ENCODE measurements at places on chromosomes 2 and 18.

GRCh38 chr2:85435220-85435958 lies 16.9 kb downstream of the SH2D6 start:
- DNase-seq: no peak

GRCh38 chr2:237280939-237281338 lies 133.0 kb downstream of the COL6A3 start:
- DNase-seq: no peak

DNA sequence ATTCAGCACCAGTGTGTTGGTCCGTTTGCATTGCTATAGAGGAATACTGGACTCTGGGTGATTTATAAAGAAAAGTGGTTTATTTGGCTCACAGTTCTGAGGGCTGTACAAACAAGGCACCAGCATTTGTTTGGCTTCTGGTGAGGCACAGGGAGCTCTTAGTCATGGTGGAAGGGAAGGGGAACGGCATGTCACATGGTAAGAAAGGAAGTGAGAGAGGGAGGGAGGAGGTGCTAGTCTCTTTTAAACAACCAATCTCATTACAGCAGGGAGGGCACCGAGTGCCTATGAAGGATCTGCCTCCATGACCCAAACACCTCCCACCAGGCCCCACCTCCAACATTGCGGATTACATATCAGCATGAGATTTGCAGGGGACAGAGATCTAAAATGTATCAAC lies 143.9 kb upstream of the DLX2 start:
- DNase-seq: no peak

- DNase-seq: no peak
Measured at GRCh38 chr2:174545240-174545639, 52.4 kb downstream of the WIPF1 start.

DNA sequence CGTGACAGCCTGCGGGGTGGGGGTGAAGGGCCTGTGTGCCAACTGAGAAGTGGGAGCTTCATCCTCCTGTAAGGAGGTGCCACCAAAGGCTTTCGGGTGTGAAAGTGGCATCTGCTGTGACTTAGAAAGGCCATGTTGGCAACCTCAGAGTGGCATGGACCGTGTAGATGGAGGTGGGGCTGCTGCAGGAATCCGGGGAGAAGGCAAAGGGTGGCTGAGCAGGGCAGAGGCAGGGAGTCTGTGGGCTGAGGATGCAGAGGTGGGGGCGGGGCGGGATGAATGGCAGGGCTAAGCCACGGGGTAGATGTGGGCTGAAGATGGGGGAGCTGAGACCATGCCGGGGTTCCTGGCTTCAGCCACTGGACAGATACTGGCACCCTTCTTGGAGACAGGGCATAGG lies 28.2 kb downstream of the TOGARAM2 start:
- no peak for DNase-seq

GRCh38 chr2:196170606-196171247 lies 651 bp downstream of the STK17B start:
- no peak for DNase-seq

- DNase-seq: no peak
Measured at GRCh38 chr2:2018713-2019410, 274.5 kb upstream of the PXDN start.

GRCh38 chr2:65999103-65999502 lies 435.8 kb upstream of the MEIS1 start:
- no peak for DNase-seq

- no peak for DNase-seq
Measured at GRCh38 chr2:28674062-28674712, 77.4 kb upstream of the PPP1CB start.

DNA sequence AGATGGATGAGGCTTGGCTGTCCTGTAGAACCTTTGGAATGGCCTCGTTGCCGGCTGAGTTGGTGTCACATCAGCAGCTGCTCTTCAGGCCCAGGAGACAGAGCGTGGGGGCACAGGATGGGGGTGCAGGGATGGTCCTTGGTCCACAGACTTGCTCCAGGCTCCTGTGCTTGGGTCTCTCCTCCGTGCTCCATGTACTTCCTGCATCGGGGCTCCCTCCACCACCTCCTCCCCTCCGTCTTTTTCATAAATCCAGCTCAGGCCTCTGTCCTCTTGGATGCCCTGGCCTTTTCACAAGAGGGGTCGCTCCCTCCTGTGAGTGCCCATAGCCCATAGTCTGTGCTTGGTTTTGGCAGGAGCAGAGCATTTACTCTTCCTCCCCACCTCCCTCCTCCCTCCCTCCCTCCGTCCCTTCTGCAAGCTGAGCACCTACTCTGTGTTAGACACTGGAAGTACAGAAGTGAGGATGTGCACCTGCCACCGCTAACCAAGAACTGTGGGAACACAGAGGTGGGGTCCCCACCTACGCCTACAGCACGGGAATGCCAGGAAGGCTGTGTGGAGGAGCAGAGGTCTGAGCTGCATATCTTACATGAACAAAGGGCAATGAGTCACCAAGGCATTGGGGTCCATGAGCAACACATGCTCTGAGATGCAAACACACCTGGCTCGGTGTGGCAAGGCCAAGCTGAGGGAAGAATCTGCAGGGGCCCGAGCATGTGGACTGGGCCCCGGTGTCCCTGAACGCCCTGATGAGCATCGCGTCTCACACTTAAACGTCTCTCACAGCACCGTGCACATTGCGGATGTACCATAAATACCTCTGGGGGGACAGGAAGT lies 458.7 kb upstream of the HS6ST1 start:
- no peak for DNase-seq

DNA sequence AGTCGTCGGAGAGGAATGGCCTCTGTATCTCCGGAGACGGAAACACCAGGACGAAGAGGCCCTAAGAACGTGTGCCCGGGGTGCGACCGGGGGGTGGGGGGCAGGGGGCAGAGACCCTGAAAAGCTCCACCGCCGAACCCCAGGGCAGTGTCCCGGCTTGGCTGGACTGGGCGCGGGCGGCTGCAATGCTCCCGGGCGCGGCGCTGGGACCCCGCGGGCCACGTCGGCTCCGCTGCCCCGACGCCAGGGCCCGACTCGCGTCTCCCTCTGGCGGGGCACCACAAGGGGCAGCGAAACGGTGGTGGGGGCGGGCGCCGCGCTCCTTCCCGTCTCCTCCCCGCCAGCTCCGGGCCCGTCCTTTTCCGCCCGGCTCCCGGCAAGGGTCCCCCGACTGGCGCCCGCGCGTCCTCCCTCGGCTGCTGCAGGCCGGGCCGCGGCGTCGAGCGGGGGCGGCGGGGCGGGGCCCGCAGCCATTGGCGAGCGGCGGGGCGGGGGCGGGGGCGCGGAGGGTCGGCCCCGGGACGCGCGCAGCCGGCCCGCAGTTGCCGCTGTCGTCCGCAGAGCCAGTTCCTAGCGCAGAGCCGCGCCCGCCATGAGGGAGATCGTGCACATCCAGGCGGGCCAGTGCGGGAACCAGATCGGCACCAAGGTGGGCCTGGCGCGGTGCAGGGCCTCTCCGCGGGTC lies at the start of gene TUBB6:
TSS of gene TUBB6 (plus strand) at position 541 of the 685 bp plus-strand sequence. CDS start at position 593, 52 bp downstream.
- peak; percentile 13 for DNase-seq

- no peak for DNase-seq
Measured at GRCh38 chr2:40317046-40317445, 134.8 kb downstream of the SLC8A1 start.

DNA sequence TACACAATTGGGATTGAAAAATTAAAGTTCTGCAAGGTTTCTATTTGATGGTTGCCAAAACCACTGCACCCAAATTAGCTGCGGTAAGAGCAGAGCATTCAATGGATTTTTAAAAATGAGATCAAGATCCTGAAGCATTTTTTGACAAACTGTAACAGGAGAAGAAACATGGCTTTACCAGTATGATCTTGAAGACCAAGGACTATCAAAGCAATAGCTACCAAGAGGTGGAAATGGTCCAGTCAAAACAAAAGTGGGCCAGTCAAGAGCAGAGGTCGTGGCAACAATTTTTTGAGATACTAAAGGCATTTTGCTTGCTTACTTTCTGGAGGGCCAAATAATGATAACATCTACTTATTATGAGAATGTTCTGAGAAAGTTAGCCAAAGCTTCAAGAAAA lies 186.8 kb downstream of the RDH14 start:
- DNase-seq: no peak

DNA sequence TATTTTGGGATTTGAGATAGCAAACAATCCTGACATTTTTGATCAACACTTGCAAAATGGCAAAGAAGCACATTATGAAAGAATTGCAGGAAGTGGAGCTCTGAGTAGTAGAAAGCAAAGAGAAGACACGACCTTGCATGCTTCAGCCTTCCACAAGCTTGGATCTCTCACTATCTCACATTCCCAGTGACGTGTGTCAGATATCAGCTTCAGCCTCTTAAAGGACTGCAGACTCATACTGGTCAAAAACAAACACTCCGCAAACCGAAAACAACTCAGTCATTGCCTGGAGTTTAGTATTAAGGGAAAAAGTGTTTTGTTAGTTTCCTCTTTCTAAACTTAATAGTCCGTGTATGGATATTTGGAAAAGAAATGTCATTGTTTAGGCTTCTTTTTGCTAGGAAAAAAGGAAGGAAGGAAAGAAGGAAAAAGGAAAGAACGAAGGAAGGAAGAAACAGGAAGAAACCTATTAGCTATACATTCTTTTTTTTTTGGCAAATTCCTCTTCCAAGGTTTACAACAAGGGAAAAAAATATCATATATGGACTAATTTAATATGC lies 32.6 kb upstream of the SLC40A1 start:
- no peak for DNase-seq

- DNase-seq: no peak
Measured at GRCh38 chr18:47758000-47758399, 172.5 kb downstream of the SMAD2 start.

GRCh38 chr2:877747-878146 lies 72.9 kb upstream of the SNTG2 start:
- no peak for DNase-seq

- no peak for DNase-seq
Measured at GRCh38 chr2:126828491-126828890, 70.2 kb upstream of the TEX51 start.

GRCh38 chr2:179692610-179693009 lies 168.8 kb downstream of the ZNF385B start:
- no peak for DNase-seq

DNA sequence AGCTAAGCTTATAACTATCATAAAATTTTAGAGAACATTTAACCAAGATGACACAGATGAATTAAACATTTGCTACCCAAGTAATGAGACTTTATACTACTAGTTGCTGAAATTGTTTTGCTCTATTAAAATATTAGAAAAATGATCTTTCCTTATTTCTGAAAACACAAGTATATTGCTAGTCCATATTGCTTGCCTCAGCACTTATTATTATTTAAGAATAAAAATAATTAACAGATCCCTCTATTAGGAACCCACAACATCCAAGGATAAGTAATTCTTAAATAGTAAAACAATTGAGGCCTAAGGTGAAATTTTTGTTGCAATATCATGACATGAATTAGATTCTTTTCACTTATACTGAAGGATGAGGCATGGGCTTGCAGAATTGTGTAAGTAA lies 65.2 kb downstream of the CCDC148 start:
- no peak for DNase-seq

- DNase-seq: no peak
Measured at GRCh38 chr2:15973481-15974401, 33.4 kb downstream of the MYCN start.

DNA sequence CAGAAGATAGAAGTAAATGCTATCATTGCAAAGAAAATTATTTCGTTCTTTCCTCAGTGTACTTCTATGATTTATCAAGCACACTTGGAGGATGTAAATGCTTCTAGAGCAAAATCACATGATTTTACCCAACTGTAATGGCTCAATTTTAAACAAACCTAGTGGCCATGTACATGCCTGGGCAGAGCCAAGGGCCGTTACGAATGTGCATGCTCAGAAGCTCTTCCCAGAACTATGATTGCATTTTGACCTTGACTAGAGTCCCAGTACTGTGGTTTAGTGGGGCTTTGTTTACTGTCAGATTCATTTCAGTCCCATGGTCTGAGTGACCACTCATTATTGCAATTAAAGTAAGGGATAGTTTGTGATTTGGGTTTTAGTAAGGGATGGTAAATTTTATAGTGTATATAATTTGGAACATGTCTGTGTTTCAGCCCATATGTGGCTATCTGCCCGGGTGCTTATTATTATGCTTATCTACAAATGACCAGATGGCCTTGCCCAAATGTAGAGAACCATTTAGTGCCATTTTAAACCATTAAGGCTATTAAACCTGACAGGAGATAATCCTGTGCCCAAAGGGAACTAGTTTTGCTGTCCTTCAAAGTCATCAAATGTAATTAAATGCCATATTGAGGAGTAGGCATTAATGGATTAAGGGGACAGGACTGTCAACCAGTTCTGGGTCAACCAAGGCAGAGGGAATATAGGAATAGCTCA lies 239.1 kb downstream of the ICOS start:
- DNase-seq: no peak

DNA sequence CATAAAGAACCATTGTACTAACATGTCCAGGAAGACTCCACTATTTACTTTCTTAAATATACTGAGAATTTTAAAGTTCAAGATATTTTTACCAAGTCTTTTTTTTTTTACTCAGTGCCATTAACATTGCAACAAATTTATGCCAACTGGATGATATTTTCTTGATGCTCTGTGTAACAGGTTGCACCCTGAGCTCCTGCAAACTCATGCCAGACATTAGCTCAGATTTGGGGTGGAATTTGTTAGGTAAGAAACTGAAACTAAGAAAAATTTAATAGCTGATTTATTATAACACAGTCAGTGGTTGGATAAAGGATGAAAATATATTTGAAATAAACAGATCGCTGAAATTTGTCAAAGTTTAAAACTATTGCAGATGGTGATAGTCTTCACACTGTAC lies 228.6 kb upstream of the SPHKAP start:
- DNase-seq: no peak

- DNase-seq: no peak
Measured at GRCh38 chr2:137339051-137339450, 573.7 kb downstream of the THSD7B start.

DNA sequence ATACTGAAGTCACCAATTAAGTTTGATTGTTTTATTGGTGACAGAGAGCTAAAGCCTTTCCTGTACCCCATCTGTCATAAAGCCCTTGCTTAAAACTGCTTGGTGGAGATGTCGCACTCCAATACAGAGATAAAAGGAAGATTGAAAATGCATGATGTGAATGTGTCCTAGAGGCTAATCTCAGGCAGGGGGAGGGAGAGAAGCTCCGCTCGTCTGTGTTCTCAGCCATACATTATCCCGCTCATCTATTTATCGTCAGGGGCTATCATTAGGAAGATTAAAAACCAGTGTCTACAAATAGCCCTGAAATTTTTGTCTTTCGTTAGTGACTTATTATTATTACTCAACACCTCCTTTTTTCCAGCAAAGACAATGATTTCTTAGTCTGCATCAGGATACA lies 110.3 kb downstream of the CMPK2 start:
- DNase-seq: no peak

- peak; percentile 64 for DNase-seq
Measured at GRCh38 chr2:54456612-54457322, 640 bp downstream of the SPTBN1 start.

Data from NCI-H1436 (cell line).